Renal cortical epithelial cell (primary cell): ENCODE measurements at places on chromosomes 12 and 14.
A peak's percentile ranks its signal among the peaks of the same experiment; 100 is the strongest.

- no peak for DNase-seq
These were observed 9.7 kb upstream of the HOXC6 start for GRCh38 chr12:54018468-54018984.

- no peak for DNase-seq
These were observed 19.1 kb downstream of the CAMKK2 start for GRCh38 chr12:121277374-121277759.

GRCh38 chr12:46677749-46678148, 148.0 kb downstream of the SLC38A4 start:
- peak; percentile 33 for DNase-seq

DNA sequence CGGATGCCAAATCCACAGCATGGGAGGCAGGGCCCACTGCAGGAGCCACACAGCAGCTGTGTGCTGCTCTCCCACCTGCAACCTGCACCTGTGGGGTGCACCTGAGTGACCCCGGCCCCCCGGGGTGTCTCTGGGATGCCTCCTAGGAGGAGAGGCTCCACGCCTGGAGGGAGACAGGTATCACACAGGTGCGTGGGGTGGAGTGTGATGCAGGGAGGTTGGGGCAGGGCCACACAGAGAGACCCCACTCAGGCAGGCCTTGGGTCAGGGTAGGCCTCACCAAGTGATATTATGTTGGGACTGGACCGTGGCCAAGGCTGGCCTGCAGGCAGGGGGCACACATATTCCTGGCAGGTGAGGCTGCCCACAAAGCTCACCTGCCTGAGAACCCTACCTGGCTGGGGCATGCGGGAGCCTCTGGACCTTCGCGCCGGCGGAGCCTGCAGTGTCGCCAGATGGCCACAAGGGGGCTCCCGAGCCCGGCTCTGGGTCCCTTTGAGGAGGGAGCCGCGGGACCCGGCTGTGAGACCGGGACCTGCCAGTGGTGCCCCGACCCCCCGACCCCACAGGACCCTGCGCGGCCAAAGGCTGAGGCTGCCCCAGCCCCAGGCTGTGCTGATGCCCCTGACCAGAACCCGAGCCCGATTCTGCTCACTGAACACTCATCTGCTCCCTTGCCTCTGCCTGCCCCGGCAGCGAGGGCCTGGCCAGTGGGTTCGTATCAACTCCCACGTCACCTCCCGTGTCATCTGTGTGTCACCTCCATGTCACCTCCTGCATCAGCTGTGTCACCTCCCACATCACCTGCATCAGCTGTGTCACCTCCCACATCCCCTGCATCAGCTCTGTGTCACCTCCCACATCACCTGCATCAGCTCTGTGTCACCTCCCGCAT, 11.4 kb downstream of the TMEM121 start:
- no peak for DNase-seq

- peak; percentile 99 for DNase-seq
These were observed 456.2 kb upstream of the MGAT4C start for GRCh38 chr12:86712425-86712843.

- DNase-seq = peak; percentile 37
These were observed 53.3 kb downstream of the SMIM41 start for GRCh38 chr12:52132754-52133161.

DNA sequence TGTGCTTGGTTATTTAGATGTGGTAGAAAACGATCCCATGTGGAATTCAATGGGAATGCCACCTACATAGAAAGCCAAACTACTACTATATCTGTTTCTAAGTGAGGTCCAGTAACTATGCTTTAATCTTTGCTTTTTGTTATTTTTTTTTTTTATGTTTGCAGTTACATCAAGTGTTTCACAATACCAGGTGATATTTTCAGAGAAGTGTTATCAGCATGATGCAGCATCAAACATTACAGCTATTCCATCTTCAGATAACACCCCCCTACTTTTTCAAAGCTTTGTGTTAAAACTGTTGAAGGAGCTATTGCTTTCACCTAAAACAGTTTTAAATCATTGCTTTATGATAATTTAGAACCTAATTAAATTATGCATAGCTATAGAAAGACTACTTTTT, 163.8 kb upstream of the SLC16A7 start:
- no peak for DNase-seq

DNA sequence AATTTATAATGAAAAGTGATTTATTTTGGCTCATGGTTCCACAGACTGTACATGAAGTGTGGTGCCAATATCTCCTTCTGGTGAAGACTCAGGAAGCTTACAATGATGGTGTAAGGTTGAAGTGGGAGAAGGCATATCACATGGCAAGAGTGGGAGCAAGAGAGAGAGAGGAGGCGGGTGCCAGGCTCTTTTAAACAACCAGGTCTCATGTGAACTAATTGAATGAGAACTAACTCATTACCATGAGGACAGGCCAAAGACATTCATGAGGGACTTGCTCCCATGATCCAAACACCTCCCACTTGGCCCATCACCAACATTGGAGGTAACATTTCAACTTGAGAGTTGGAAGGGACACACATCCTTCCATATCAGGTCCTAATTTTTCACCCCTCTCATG, 155.2 kb downstream of the SLC38A4 start:
- no peak for DNase-seq

DNA sequence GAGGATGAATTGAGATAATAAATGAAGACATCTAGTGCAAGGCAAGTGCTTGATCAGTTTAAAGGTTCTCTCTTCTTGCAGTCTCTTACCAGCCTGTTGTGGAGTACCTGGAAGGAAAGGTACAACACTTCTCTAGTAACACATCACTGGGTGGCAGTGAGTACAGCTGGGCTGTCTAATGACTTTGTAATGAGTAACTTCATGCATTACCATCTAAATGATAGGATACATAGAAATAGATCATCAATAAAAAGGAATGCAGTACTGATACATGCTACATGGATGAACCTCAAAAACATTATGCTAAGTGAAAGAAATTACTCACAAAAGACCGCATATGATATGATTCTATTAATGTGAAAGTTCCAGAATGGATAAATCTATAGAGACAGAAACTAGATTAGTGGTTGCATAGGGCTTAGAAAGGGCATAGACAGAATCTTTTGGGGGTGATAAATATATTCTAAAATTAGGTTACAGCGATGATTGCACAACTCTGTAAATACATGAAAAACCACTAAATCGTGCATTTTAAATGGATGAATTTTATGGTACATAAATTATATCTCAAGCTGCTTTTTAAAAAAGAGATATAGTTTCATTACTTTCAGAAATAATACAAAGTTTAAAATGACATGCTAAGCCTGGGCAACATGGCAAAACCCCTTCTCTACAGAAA, 224.4 kb downstream of the CHST11 start:
- DNase-seq = no peak

- DNase-seq = no peak
These were observed 101.4 kb upstream of the RTL1 start for GRCh38 chr14:101004954-101005353.

DNA sequence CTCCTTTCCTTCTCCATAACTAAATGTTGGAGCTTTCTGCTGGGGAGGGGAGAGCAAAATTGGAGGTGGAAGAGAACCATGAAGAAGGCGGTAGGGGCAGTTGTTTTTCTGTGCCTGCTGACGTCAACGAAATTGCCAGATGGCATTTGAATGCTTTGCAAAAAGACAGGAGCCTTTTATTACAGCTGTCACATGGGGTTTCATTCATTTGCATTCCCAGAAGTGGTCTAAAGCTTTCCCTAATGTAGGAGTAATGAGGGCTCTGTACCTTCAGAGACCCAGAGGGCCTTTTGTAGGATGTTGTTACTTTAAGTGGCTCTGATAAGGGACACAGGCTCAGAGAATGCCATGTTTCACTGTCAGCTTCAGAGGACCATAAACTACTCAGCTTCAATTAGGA, 107.1 kb upstream of the SLCO1C1 start:
- DNase-seq = no peak

- no peak for DNase-seq
These were observed 38.9 kb upstream of the DICER1 start for GRCh38 chr14:95196268-95196667.

GRCh38 chr14:29521526-29522137, 406.0 kb downstream of the PRKD1 start:
- DNase-seq = no peak

DNA sequence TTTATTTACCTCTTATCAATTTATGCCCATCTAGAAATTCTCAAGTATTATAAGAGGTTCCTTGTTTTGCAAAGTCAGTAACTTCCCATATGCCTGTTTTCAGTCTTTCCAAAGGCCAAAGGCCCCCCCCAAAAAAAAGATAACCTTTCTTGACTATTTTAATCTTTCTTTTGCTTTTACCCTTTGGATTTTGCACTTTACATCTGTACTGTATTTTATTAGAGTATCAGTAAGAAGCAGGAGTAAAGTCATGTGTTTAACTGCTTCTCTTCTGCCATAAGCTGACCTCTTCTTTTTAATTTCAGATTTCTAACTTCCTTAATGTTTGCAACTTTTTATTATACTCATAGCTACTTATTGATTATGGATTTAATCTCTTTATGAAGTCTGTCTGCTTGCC, 716.4 kb upstream of the NOVA1 start:
- DNase-seq = no peak

- DNase-seq = peak; percentile 81
These were observed 17.2 kb upstream of the POC1B start for GRCh38 chr12:89542912-89543592.

- DNase-seq = no peak
These were observed 274.4 kb downstream of the LRIG3 start for GRCh38 chr12:58645946-58646345.

DNA sequence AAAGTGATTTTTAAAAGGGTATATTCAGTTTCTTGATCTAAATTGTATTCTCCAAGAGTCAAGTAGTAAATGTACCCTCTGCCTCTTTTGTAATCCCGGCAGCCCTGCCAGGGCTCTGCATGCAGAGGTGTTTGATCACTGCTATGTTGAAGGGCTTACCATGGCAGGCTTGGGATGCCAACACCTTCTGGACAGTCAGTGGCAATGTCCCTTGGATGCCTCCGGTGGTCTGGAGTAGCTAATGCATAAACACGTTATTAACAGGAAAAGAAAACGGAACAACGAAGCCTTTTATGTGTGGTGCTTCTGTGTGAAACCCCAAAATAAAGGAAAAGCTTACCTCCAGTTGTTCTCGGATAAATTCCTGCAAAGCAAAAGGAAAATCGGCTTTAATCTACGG, 19.9 kb downstream of the EIF2B2 start:
- peak; percentile 16 for DNase-seq

DNA sequence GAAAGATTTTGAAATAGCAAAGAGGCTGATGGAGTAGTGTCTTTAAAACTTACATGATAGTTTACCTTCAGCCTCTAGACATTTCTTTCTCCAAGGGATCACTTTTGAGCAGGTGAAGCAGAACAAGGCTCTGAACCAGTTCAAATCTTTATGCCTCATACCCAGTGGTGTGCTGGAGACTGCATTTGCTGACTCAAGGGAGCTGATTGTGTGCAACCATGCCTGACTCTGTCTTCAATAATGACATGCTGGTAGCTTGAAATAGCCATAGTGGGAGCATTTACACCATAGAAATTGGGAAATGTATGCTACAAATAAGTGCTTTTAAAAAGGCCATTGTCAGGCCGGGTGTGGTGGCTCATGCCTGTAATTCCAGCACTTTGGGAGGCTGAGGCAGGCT, 482.0 kb downstream of the TMTC2 start:
- DNase-seq = peak; percentile 68

- no peak for DNase-seq
These were observed 5.9 kb downstream of the TBX3 start for GRCh38 chr12:114678028-114678427.

GRCh38 chr14:64634558-64634957, 69.7 kb upstream of the PLEKHG3 start:
- no peak for DNase-seq

GRCh38 chr14:63926641-63927040, 73.8 kb downstream of the SYNE2 start:
- no peak for DNase-seq

- DNase-seq = no peak
These were observed 34.5 kb downstream of the TRPV4 start for GRCh38 chr12:109798691-109799090.

DNA sequence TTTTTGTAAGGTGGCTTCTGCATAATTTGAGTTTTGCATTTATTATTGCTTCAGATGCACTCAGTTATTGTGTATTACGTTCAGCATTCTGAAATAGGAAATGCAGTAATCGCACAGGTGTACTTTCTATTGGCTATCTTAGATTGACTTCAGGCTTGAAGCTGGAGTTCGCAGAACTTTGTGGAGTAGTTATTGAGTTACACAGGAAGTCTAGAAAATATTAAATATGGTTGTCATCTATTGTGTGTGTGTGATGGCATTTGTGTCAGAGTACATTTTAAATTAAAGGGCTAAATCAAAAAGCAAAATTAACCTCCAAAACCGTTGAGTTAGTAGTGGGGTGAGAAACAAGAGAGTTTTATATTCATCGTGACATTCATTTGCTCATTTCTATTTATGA, 2.7 kb downstream of the ARID2 start:
- DNase-seq = peak; percentile 48

- DNase-seq = no peak
These were observed 276.8 kb downstream of the PCNX1 start for GRCh38 chr14:71183876-71184689.

- peak; percentile 13 for DNase-seq
These were observed 51.6 kb upstream of the PMCH start for GRCh38 chr12:102249079-102249841.

GRCh38 chr12:25376407-25376806, 125.7 kb upstream of the KRAS start:
- DNase-seq = no peak

- DNase-seq = no peak
These were observed 601 bp downstream of the KLC1 start for GRCh38 chr14:103629503-103630121.

DNA sequence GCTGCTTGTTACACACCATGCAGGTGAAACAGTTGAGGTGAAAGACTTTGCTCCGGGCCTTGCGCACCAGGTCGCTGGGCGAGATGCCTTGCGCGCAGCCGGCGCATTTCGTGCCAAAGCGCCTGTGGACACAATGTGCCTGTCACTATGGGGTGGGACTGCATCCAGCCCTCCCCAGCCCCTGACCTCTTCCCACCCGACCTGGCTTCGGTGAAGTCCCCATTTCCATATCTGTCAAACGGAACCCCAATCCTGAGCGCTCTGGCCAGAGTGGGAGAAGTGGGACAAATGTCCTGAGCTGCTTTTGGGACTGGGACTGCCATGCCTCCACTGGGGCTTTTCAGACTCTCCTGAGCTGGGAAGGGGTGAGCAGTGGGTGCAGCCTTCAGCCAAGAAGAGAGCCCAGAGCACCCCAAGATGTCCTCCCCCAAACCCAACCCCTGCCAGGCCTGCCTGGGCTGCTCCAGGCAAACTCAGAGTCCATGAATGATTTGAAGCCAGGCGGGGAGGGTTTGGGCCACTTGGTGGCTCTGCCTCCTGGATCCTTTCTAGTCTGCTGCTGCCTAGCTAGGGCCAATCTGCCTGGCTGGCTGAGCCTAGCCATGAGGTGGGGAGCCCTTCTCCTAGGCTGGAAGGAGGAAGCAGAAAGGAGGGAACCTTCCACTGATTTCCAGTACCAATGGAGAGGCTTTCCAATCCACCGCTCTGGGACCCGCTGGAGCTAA, 2.3 kb downstream of the LHX5 start:
- DNase-seq = no peak
